ENCODE measurements at places on chromosomes 4 and X.

- no peak for DNase-seq
Observed at GRCh38 chr4:27807207-27807606, 946.6 kb downstream of the STIM2 start.

GRCh38 chrX:110407910-110408545 lies 49.4 kb downstream of the RTL9 start:
- DNase-seq, result peak; percentile 17

DNA sequence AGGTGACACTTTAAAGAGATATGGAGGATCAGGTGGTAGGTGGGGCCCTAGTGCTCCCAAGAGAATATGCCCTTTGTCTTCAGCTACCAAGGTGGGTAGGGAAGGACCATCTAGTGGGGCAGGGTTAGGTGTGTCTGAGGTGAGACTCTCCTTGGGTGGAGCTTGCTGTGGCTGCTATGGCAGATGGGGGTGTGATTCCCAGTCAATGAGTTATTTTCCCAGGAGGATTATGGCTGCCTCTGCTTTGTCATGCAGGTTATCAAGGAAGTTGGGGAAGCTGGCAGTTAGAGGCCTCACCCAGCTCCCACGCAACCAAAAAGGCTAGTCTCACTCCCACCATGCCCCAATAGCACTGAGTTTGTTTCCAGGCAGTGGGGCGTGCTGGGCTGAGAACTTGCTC lies 18.0 kb upstream of the SPIN2A start:
- no peak for DNase-seq

- no peak for DNase-seq
Observed at GRCh38 chr4:146943691-146944375, 1.8 kb downstream of the TTC29 start.

DNA sequence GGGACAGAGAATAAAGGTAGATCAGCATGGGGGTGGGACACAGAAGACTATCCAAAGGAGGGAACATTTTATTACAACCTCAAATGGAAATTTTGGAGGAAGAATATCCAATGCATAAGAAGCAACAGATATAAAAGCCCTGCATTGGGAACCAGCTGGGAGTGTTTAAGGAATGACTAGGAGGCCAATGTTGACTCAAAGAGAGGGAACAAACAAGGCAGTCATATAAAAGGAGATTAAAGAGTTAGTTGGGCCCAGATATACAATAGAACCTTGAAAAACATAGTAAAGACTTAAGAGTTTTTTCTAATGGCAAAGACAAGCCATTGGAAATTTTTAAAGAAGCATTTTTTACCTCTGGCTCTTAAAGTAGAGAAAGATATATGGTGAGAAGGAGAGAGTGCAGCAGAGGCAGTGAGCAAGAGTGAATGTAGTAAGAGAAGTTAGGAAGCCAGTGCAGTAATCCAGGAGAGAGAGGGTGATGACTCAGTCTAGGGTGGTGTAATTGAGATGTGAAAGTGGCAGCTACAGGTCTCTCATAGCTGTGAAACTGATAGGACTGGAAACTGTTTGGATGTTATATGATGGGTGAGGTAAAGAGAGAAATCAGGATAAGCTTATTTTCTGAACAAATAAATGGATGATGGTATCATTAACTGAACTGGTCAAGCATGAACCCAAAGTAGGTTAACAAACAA lies 182.2 kb upstream of the ATOH1 start:
- no peak for DNase-seq

- no peak for DNase-seq
Observed at GRCh38 chrX:20144491-20144890, 2.9 kb upstream of the EIF1AX start.

- DNase-seq, result no peak
Observed at GRCh38 chr4:24965627-24966026, 52.8 kb upstream of the CCDC149 start.

GRCh38 chr4:8756816-8757215 lies 114.8 kb downstream of the HMX1 start:
- no peak for DNase-seq

GRCh38 chr4:132065940-132066495 lies 1083.1 kb upstream of the PCDH10 start:
- DNase-seq, result no peak

DNA sequence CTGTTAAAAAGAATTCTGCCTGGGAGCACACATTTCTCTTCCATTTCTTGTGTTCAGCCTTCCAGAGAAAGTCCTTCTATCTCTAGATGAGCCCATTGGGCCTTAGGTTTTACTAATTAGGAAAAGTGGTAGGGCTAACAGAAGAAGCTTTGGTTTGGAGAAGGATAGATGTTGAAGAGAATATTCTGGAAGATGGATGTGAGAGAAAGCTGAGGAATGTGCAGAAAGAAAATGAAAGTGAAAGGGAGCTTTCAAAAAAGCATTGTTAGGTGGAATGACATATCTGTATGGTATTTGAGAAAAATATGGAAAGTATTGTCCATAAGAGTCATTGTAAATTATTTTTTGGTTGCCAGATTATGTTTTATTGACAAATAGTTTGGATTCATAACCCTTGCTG lies 474.8 kb upstream of the SLIT2 start:
- DNase-seq, result no peak

- no peak for DNase-seq
Observed at GRCh38 chrX:475926-476723, 89.4 kb upstream of the PPP2R3B start.

GRCh38 chrX:22395372-22395771 lies 122.7 kb downstream of the CBLL2 start:
- DNase-seq, result no peak

- no peak for DNase-seq
Observed at GRCh38 chrX:72030431-72030830, 101.3 kb downstream of the RTL5 start.

GRCh38 chr4:143961075-143961474 lies 55.7 kb upstream of the GYPE start:
- DNase-seq, result no peak

DNA sequence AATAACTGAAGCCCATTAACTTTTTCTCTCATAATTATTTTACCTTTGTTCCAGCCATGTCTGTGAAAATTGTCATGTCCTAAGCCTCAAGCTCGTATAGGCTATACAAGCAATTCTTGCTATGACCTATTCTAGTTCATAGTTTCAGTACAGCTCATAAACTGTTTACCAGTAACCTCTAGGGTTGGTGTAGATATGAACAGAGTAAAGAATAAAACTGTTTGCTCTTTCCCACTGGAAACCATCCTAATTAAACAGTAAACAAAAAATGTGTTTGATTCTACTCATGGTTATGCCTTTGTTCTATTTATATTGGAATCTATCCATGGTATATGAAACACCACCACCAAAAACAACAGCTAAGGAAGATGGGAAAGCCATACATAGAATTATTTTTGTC lies 1444.0 kb upstream of the PCDH7 start:
- DNase-seq, result no peak

DNA sequence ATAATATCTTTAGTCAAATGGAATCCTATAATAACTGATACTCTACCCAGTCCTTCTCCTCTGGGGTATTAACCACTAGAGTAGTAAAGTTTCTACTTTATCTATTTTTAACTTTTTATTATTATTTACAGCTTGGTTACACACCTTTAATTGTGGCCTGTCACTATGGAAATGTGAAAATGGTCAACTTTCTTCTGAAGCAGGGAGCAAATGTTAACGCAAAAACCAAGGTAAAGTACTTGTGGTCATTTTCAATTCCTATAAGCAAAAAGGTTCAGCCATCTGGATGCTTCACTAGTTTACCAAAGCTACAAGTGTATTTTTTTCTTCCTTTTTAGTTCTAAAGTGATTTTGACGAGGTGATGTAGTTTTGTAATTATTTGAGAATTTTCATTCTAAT lies 238.8 kb downstream of the ANK2 start:
- no peak for DNase-seq

- DNase-seq, result no peak
Observed at GRCh38 chrX:47217121-47217851, 1.2 kb upstream of the CDK16 start.

Measured in effector memory CD4-positive, alpha-beta T cell (primary cell).